ENCODE measurements at places on chromosomes 5 and 9. TPM values are rescaled to one million over a fixed set of nuclear protein-coding genes. Genes with fewer than 3 reads are reported as not detected.

- no peak for DNase-seq
These were observed 67.4 kb downstream of the CDO1 start for GRCh38 chr5:115749016-115749415.

GRCh38 chr5:4128994-4129393, 533.4 kb downstream of the IRX1 start:
- no peak for DNase-seq

- no peak for DNase-seq
These were observed 331.0 kb upstream of the RGMB start for GRCh38 chr5:98442448-98442847.

Gene KCNT1
- polyA plus RNA-seq = 0.37 TPM

GRCh38 chr5:106324356-106324755, 1346.4 kb downstream of the EFNA5 start:
- no peak for DNase-seq

Gene SLC45A2
- not detected for polyA plus RNA-seq

DNA sequence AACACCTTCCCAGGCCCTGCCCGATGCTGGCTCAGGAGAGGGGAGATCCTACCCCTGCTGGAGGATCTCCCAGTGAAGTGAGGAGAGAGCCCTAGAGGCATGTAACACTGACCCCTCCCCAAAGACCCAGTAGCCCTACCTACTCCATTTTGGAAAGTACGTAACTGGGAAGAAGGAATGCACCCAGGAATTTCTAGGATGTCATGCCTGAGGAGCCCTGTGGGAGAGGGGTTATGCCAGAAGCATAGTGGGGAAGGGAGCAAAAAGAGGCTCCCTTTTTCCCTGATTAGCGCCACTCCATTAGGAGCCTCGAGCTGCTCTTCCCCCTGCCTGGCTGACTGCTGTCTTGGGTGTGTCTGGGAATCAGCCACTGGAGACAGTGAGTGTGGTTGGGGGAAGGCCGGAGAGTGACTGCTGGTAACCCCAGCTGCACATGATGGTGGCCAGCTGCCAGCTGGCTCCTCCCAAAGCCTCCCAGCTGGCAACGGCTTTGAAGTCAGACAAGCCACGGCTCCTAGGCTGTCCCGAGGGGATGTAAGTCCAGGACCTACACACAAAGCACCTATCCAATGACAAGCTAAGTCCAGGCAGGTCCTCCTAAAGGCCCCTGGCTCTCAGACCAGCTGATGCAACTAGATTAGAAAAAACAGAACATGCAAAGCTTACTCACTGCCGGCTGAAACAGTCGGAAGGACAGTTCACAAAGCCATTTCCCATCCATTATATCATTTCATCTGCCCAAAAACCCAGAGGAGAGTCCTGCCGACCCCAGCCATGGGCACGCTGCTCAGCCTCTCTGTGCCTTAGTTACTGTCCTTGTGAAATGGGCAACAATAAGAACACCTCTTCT, 136.5 kb upstream of the ABCA1 start:
- peak; percentile 40 for DNase-seq

DNA sequence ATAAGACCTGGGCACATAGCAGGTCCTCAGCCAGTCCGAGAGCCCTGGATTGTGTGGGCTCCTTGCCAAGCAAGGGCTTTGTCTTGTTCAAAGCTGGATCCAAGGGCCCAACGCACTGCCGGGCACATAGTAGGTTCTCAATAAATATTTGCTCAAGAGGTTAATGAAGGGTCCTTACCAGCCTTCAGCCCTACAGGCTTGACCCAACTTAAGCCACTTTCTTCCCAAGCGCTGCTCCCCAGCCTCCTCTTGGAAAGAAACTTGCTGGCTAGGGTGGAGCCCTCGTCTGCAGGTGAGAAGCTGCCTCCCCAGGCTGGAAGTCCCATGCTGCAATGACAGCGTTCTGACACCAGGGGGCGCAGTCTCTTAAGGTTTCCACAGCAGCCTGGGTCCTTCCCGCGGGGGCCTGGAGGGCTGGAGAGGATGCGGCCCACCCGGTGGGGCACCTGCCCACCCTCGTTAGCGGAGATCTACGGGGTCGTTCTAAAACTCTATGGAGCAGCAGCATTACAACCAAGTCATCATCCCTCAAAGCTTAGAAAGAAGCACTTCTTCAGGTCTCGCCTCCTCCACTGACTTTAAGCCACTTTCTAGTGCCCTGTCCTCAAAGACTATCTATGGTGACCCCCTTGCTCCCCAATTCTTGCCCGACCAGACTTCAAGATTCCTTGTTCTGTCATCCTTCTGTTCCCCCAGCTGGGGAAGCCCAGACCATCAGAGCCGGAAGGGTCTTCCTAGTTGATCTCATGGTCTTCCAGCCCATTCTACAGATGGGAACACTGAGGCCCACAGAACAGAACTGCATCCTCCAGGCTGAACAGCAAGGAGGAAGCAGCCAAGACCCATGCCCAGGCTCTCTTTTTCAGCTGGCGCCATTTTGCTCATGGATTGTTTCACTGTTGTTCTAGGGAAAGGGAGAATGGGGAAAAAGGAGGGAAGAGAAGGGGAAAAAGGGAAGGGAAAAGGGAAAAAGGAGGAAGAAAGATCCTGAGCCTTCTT, 115.4 kb downstream of the LHX2 start:
- DNase-seq = no peak

- DNase-seq = no peak
These were observed 106.5 kb upstream of the PRRC1 start for GRCh38 chr5:127410959-127411358.

DNA sequence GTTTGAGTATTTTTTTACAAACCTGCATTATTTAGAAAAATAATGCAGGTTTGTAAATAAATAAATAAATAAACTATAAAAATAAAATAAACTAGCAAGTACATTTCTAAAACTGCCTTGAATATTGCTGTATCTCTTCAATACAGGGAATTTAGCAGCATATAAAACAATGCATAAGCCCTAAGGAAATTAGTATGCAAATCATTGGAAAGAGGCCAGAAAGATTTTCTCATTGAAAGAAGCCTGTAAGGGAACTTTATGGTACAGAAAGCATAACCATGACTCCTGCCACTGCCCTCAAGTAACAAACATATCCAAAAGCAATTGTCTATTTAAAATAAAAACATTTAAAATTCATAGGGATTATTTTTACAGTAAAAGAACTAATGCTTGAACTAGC, 387.3 kb downstream of the HINT1 start:
- no peak for DNase-seq

DNA sequence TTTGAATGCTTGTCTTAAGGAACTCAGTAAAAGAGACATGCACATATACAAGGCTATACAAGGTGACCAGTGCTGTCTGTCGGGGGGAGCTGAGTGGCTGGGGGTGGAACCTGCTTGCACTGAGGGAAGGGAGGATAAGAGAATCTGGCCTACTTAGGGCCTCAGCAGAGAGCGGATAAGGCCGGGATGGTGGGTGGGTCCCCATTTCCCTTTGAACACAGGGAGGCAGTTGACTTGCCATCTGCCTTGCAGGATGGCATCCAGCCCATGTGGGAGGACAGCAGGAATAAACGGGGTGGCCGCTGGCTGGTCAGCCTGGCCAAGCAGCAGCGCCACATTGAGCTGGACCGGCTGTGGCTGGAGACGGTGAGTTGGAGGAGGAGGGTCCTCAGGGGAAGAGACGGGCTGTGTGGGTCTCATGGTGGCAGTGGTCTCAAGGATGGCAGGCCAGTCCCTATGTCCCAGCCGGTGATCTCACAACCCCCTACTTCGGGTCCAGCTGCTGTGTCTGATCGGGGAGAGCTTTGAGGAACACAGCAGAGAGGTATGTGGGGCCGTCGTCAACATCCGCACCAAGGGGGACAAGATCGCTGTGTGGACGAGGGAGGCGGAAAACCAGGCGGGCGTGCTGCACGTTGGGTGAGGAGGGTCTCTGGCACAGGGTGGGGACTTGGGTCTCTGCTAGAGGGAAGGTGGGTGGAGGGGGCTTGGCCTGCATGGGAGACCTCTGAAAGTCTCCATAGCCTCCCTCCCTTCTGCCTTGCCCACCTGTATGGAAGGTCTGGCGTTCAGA, 2.2 kb upstream of the TSPAN17 start:
- DNase-seq = no peak

Gene TAF11L7
- not detected for polyA plus RNA-seq

Gene SPEF2
- 3.7 TPM for polyA plus RNA-seq

GRCh38 chr9:130331573-130331972, 66.0 kb downstream of the HMCN2 start:
- no peak for DNase-seq

Data from urinary bladder (tissue), 4 donors.